ENCODE measurements at places on chromosomes 2 and 18.

- no peak for DNase-seq
These were observed 29.1 kb downstream of the FAM178B start for GRCh38 chr2:96957244-96957643.

DNA sequence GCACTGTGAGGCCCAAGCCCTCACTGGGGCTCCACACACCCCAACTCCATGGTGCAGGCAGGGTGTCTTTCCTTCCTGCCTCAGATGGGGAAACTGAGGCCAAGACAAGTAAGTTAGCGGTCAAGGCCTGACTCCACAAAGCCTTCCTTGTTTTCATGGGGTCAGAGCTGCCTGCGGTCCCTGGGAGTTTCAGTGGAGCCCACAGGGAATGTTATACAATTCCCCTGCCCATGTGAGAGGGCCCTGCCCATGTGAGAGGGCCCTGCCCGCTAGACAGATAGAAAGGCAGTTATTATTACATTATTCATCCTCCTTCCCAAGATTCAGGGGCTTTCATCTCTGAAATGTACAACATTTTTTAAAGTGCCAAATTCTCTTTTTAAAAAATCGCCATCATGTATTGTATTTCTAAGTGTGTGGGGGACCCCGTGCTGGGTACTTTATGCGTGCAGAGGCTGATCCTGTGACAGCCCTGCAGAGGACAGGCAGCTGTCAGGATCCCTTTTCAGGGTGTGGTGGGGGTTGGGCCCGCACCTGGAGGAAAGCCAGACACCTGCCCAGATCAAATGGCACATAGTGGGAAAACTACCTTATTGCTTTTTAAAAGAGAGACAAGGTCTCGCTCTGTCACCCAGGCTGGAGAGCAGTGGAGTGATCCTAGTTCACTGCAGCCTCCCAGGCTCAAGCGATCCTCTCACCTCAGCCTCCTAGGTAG, 23.4 kb downstream of the FBLN7 start:
- DNase-seq, result no peak

DNA sequence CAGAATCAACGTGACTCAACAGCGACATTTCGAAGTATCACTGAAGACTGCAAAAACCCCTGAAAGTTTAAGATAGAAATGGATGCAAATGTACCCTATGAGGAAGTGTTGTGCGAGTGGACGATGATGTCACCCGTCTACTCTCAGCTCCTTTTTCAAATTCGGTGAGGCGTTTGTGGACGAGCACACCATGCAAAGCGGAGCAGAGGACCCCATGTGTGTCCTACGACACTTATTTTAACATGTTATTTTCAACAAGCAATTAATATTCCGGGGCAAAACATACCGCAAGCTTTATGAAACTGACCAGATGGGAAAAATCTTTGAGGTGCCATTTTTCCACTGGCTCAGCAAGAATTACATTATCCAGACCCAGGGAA, 2.0 kb downstream of the PXDN start:
- no peak for DNase-seq

- DNase-seq, result peak; percentile 70
These were observed 70.2 kb upstream of the SH3BP4 start for GRCh38 chr2:234881413-234882241.

DNA sequence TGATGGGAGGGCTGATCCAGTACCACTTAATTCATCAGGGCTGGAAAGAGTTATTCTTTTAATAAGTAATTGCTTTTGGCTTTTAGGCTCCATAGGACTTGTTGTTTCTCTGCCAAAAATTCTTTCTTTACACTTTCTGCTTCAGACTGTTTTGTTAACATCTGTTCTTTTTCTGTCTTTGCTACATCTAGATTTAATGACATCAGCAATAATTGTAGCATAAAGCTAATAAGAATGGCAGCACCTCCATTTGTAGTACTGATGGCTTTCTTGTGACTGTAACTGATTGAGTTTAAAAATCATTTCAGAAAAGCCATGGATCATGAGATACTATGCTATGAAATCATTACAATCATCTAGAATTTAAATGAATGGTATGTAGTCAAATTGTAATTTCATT, 46.4 kb upstream of the ACKR3 start:
- DNase-seq, result no peak

DNA sequence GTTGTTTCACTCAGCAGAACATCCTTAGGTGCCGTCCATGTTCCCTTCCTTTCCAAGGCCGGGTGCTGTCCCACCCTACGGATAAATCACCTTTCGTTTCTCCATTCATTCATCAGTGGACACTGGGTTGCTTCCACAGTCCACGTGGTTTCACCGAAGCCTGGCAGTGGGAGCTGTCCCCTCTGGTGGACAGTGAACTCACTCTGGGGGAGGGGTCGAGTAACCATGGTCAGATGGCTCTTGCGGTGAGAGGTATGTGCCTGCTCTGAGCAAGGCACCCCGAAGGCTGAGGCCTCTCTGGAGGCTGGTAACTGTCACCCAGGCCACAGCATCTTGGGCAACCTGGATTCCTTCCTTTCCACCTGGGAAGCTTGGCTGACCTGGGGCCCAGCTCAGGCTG, 61.5 kb upstream of the TWIST2 start:
- no peak for DNase-seq

DNA sequence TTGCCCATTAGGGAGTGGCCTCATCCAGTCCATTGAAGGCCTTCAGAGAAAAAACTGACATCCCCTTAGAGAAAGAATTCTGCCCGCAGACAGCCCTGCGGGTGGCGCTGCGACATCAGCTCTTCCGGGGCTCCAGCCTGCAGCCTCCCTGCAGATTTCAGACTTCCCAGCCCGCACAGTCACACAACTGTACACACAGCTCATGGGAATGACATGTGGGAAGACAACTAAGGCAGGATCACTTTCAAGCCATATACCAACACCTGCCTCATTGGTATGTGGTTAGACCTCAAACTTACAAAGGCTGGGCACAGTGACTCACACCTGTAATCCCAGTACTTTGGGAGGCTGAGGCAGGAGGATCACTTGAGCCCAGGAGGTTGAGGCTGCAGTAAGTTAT, 24.8 kb upstream of the TUBB6 start:
- DNase-seq, result no peak

DNA sequence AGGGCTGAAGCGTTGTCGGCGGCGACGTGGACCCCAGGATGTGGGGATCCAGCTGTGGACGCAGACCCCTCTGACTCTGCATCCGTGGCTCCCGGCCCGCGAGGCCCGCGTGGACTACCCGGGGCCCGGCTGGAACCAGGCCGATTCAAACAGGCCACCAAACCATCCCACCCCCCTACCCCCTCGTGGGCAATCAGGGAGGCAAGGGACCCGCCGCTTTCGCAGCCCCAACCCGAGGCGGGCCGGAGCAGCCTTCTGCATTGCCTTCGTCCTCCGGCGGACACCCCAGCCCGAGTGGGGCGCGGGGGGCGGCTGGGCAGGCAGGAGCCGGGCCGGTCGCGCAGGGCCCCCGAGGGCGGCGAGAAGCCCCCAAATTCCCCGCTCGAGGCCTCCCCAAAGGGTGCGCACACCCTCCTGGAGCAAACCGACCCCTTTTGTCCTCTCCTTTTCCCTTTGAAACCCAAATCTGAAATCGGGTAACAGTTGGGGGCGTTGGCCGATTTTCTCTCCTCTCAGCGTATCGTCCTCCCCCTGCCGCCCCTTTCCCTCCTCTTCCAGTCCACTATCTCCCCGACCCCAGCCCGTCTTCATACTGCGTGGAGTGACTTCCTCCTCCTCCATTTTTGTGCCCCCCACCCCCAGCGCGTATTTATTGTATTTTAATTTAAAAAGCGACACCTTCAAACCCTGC, 7.4 kb downstream of the SP9 start:
- no peak for DNase-seq

DNA sequence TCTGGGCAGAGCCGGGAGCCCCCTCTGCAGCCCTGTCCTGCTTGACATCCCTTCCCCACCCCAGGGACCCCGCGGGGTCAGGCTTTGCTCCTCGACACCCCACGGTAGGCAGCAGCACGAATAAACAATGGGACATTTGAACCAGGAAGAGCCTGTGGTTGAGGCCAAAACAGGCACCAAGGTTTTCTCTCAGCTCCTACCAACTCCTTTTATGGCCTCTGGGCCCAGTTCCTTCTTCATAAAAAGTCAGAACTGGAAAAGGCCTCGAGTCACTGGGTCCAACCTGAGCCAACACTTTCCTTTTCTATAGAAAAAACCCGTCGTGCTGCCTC, 20.6 kb downstream of the TEX44 start:
- DNase-seq, result no peak

GRCh38 chr18:70535041-70535440, 246.2 kb downstream of the SOCS6 start:
- DNase-seq, result no peak

DNA sequence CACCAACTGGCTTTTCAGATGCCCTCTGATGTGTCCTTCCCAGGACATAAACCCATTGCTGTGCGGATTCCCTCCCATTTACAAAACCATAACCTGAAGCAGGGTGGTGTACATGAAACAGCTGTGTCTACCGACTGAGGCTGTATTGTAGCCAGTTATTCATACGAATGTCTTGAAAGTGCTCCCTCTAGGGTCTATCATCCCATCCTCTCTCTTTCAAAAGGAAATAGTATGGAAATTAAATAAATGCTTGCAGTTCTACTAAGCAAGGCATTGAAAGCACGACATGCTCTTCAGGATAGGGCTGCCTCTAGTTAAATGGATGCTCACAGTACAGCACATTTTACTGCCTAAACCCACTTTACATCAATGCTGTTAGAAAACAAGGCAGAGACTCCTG, 112.2 kb upstream of the PXDN start:
- DNase-seq, result no peak

GRCh38 chr2:227804975-227805374, 8.7 kb upstream of the CCL20 start:
- no peak for DNase-seq

DNA sequence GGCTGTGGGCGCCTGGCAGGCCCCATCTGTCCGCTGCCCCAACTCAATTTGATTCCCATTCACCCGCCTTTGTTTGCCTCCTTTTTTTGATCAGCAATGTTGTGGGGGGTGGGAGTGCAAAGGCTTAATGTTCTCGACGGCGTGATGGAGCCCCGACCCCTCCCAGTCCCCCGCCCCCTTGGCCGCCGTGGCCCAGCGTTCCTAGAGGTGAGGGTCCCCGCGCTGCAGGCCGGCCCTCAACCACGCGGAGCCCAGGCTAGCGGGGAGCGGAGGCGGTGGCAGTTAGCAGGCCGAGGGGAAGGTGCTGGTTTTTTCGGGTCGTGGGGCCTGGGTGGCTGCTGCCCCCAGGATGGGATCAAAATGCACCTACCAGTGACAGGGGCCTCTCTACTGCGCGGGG, 274.7 kb upstream of the SKOR2 start:
- no peak for DNase-seq

- DNase-seq, result no peak
These were observed 274.8 kb upstream of the GULP1 start for GRCh38 chr2:188016917-188017316.

GRCh38 chr2:1550658-1551316, 137.5 kb downstream of the TPO start:
- DNase-seq, result no peak

Data from breast epithelium (tissue), 4 donors.